ENCODE measurements at places on chromosomes 1 and 21. TPM values are rescaled to one million over a fixed set of nuclear protein-coding genes. Genes with fewer than 3 reads are reported as not detected.
A peak's percentile ranks its signal among the peaks of the same experiment; 100 is the strongest.

DNA sequence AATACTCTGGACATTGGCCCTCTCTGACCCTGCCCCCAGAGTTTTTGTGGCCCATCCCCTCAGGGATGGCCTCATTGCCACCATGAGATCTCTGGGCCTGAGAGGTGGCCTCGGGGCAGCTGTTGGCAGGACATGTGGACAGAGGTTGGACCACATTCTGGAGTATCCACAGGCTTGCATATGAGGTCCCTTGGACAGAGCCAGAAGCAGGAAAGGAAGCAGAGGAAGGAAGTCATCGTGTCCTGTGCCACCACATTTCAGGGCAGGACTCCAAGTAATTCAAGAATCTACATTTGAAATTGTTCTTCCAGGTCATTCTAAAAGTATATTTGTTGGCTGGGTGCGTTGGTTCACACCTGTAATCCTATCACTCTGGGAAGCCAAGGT lies 95.9 kb upstream of the PPP2R5A start:
- DNase-seq: no peak

GRCh38 chr1:244235157-244235556 lies 184.1 kb downstream of the ZBTB18 start:
- no peak for DNase-seq

GRCh38 chr1:99185196-99185595 lies 79.1 kb upstream of the PLPPR4 start:
- DNase-seq: no peak

DNA sequence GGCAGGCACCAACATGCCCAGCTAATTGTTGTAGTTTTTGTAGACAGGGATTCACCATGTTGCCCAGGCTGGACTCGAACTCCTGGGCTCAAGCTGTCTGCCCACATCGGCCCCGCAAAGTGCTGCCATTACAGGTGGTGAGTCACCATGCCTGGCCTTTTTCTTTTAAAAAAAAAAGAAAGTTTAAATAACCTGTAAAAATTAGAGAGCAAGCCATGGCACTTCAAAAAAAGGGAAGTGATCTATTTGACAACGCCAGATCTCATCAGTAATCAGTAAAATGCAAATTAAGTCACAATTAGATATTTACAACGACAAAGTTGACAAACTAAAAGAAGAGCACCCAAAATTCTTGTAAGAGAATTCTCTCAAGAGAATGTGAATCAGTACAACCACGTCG lies 2.9 kb upstream of the RBBP5 start:
- DNase-seq: no peak

- DNase-seq: no peak
These were observed 368.5 kb downstream of the HHAT start for GRCh38 chr1:210697185-210697584.

- peak; percentile 53 for DNase-seq
These were observed 505 bp downstream of the LMNA start for GRCh38 chr1:156114919-156115513.

GRCh38 chr1:180230791-180231505 lies 884 bp downstream of the LHX4 start:
- DNase-seq: no peak

GRCh38 chr1:112363636-112364035 lies 32.4 kb upstream of the CTTNBP2NL start:
- DNase-seq: no peak

DNA sequence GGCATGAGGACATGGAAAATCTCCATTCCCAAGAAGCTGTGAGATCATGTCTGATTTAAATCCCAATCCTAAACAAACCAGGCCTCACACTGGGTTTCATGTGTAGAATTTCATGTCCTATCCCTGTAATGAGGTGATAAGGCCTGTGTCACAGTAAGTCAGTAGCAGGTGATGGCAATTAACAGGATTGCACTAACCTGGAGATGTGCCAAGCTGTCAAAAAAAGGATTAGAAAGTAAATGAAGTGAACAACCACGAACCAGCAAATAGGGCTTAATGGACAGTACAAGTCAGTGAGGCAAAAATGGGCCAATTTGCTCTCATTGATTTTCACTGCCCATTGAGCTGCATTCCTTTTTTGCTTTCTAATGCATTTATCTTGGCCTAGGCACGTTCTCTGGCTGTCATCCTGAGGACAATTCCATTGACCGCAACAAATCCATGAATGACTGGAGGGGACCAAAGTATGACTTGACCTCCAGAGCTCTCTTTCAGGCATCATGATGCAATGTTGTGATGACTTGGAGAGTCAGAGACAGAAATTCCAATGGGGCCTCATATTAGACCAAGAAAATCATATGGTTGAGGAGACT lies 673.6 kb upstream of the ADGRL2 start:
- DNase-seq: no peak

DNA sequence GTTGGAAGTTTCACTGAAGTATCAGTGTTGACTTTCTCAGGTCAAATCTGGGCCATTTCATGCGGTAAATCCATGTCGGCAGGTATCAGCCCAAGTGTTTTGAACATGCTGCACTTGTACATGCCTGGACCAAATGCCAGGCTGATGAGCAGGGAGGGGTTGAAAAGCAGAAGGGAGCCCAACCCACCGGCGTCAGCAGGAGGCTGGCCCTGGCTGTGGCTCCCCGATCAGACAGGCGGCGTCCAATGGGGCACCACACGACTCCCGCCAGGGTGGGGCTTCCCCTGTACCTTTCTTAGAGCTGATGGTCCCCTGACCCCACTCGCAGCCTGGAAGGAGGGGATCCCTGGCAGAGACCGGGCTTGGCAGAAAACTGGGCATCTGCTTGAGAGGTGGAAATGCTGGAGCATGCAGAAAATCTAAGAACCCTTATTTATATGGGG lies 540.0 kb downstream of the KIF26B start:
- no peak for DNase-seq

DNA sequence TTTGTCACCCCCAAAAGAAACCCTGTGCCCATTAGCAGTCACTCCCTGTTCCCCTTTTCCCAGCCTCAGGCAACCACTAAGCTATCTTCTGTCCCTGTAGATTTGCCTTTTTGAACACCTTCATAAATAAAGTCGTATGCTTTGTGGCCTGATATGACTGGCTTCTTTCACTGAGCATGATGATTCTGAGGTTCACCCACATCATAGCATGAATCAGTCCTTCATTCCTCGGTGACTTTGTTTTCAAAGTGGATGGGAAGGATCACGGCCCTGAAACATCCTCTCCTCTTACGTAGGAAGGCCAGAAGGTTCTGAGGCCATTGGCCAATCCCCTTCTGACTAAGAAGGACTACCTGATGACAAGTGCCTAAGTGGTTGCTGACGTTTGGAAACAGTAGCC lies 39.1 kb downstream of the NIPAL3 start:
- DNase-seq: no peak

Gene HCRTR1
- not detected for total RNA-seq

Gene DYNLT5
- 1.4 TPM for total RNA-seq

Gene IL19
- total RNA-seq: not detected

Data from glutamatergic neuron (in vitro differentiated cells).